ENCODE measurements at places on chromosomes 2 and 18.

DNA sequence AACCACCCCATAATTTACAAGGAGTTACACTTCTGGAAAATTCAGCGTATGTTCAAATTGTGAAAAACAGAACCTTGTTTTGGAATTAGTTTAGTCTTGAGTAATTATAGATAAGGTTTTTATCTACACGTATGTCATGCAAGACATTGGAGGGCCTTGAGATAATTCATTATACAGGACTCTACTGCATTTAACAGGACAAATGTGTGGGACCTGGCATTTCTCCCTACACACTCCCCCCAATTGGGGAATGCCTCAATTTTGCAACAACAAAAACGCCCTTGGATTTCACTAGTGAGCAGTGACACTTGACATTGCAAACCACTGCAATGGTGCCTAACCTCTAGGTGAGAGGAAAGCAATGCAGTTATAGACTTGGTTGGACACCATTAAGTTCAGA, 11.4 kb downstream of the SLC1A4 start:
- H3K36me3 ChIP-seq = no peaks in the 10 kb centered on the region
- no peak overlapping the region for H3K27ac ChIP-seq
- DNase-seq = no peak
- H3K4me3 ChIP-seq = no peak overlapping the region
- H3K4me1 ChIP-seq = no peaks in the 10 kb centered on the region

DNA sequence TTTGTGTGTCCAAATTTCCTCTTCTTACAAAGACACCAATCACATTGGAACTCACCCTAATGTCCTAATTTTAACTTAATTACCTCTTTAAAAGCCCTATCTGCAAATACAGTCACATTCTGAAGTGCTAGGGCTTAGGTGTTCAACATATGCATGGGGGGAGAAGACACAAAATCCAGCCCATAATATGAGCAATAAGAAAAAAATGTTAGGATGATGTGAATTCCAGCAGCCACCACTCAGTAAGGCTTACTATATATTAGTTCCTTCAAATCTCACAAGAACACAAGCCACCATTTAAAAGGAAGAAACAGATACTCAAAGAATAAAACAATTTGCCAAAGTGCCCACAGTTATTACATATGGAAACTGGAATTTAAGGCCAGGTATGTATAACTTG, 285.7 kb downstream of the EPHA4 start:
- H3K27ac ChIP-seq = no peak overlapping the region
- no peak overlapping the region for H3K4me3 ChIP-seq
- no peaks in the 10 kb centered on the region for H3K36me3 ChIP-seq
- H3K4me1 ChIP-seq = no peaks in the 10 kb centered on the region
- DNase-seq = no peak

DNA sequence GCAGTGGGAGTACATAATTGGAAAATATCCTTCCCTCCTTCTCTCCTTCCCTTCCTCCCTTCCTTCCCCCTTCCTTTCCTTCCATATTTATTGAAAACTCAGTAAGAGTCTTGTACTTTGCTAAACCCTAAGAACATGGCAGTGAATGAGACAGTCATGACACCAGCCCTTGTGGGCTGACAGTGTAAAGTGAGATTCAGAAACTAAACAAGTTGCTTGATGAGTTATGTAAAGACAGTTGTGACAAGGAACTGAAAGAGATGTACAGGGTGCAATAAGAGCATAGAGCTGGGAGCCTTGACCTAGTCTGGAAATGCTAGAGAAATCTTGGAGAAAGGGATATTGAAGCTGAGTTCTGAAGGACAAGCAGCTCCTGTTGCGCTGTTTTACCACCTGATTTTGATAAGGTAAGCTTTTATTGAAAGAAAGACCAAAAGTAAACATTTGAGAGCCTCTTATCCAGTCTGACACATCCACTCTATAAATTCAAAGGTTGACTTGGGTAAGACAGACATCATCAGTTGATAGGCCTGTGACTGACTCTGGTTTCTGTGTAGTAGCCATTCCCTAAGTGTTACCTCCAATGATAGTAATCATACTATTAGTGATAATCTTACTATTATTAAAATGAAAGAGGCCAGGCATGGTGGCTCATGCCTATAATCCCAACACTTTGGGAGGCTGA, 66.5 kb upstream of the SKOR2 start:
- no peaks in the 10 kb centered on the region for H3K36me3 ChIP-seq
- no peak overlapping the region for H3K27ac ChIP-seq
- no peak for DNase-seq
- no peaks in the 10 kb centered on the region for H3K27me3 ChIP-seq

DNA sequence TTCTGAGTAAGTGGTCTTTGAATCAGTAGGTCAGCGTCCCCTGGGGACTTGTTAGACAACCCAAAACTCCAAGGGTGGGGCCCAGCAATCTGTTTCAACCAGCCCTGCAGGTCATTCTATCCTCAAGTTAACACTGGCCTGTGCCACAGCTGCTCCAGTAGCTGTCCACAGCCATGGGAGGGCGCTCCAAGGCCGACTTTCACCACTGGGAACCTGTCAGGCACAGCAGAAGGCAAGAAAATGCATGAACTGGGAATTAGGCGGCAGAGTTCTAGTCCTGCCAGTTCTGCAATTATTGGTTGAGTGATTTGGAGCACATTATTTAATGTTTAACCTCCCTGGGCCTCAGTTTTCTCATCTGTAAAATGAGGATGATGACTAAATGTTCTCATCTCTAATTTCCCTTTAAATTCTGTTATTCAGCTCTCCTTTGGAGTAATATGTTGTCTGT, 17.4 kb upstream of the MRPL33 start:
- peaks cover 3% of the 10 kb centered on the region for H3K27me3 ChIP-seq
- DNase-seq = peak; percentile 53

DNA sequence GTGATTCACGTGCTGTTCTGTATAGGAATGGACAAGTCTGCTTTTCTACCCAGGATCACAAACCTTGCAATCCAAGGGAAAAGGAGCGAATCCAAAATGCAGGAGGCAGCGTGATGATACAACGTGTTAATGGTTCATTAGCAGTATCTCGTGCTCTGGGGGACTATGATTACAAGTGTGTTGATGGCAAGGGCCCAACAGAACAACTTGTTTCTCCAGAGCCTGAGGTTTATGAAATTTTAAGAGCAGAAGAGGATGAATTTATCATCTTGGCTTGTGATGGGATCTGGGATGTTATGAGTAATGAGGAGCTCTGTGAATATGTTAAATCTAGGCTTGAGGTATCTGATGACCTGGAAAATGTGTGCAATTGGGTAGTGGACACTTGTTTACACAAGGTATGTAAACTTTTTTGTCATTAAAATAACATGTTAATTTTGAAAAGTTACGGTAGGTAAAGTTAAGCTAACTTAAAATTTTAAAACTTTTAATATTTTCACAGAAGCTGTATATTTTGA, 33.0 kb downstream of the PPM1B start:
- no peak overlapping the region for H3K27ac ChIP-seq
- peaks cover 4% of the 10 kb centered on the region for H3K4me1 ChIP-seq
- H3K36me3 ChIP-seq = peaks cover 11% of the 10 kb centered on the region
- DNase-seq = no peak
- H3K4me3 ChIP-seq = no peak overlapping the region
- no peaks in the 10 kb centered on the region for H3K27me3 ChIP-seq

DNA sequence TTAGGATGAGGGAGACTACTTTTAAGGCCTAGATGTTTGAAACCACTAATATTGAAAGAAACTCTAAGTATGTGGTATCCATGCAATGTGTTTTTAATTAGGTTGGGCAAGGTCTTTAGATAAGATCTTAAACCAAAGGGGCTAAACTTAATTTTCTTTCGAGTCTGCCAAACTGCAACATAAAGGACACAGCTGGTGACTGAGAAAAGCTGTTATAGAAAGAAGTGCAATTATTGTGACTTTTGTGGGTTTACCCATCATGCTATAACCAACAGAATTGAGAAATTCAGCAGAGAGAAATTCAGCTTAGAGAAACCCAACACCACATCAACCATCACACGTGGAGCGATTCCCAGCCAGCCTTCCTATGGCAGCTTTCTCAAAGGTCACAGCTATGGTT, 119.5 kb upstream of the LMAN1 start:
- H3K27ac ChIP-seq = no peak overlapping the region
- H3K4me3 ChIP-seq = no peak overlapping the region
- H3K4me1 ChIP-seq = no peaks in the 10 kb centered on the region
- no peak for DNase-seq
- no peaks in the 10 kb centered on the region for H3K36me3 ChIP-seq

GRCh38 chr18:23267447-23267776, 132.1 kb downstream of the CABLES1 start:
- H3K36me3 ChIP-seq = no peaks in the 10 kb centered on the region
- H3K4me3 ChIP-seq = no peak overlapping the region
- no peak for DNase-seq

DNA sequence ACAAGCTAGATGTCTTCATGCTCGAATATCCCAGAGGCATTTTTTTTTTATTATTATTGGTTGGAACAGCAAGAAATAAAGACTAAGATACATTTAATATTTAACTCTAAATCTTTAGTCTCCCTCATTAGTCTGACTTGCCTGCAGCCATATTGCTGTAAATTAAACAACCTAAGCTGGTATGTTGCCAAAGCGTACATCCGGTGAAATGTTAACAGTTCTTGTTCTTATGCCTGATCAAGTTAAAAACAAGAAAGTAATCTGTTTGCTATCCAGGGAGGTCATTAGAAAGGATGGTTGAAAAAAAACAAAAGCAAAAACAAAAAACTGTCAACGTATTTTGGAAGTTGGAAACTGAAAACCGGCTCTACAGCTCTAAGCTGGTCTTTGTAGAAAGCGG, 125.9 kb upstream of the NABP1 start:
- no peak for DNase-seq
- H3K27me3 ChIP-seq = no peaks in the 10 kb centered on the region
- no peaks in the 10 kb centered on the region for H3K36me3 ChIP-seq
- no peak overlapping the region for H3K27ac ChIP-seq
- H3K4me3 ChIP-seq = no peak overlapping the region

GRCh38 chr18:74282755-74283554, 8.8 kb downstream of the CYB5A start:
- H3K27me3 ChIP-seq = no peaks in the 10 kb centered on the region
- no peak overlapping the region for H3K4me3 ChIP-seq
- H3K4me1 ChIP-seq = no peaks in the 10 kb centered on the region
- no peak for DNase-seq
- H3K27ac ChIP-seq = no peak overlapping the region
- H3K36me3 ChIP-seq = no peaks in the 10 kb centered on the region

DNA sequence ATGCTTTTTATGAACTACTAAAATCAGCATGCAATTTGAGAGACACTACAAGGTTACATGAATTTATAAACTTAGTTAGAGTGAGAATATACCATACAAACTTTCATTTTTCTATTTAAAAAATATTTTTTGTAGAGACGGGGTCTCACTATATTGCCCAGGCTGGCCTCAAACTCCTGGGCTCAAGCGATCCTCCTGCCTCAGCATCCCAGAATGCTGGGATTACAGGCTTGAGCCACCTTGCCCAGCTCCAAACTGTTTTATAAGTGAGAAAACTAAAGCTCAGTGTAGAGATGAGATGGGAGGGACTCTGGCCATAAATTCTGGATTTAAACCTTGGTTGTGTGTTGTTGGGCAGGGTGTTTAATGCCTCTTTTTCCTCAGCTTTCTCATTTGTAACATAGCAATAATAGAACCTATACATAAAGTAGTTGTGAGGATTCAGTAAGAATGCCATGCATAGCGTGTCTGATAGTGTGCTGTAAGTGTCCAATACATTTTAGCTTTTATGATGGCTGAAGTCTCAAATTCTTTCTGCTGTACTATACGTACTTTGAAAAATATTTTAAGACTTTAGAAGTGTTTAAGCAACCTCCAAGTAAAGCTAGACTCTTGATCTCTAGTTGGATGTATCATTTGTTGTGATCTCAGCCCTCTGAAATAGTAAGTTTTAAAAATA, 9.7 kb downstream of the CAB39 start:
- H3K27me3 ChIP-seq = no peaks in the 10 kb centered on the region
- peaks cover 4% of the 10 kb centered on the region for H3K36me3 ChIP-seq
- peak overlapping the region; percentile 54 for H3K27ac ChIP-seq
- H3K4me3 ChIP-seq = no peak overlapping the region
- no peak for DNase-seq
- peaks cover 66% of the 10 kb centered on the region for H3K4me1 ChIP-seq

DNA sequence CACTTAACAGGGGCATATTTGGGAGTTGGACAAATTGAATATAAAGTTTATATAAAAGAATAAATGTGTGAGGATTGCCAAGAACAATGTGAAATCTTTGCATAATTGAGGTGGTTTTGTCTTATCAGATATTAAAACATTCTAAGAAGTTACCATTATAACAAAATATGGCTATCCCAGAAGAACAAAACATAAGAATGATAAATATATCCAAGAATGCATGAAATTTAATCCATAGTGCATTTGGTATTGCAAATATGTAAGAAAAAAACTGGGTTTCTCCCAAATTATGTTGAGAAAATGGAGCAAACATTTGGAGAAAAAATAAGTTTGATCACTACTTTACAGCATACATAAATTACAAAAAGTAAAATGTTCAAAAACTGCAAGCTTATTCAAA, 562.4 kb downstream of the RNF144A start:
- no peak for DNase-seq
- no peak overlapping the region for H3K4me3 ChIP-seq
- H3K27me3 ChIP-seq = no peaks in the 10 kb centered on the region
- no peaks in the 10 kb centered on the region for H3K36me3 ChIP-seq
- no peaks in the 10 kb centered on the region for H3K4me1 ChIP-seq
- no peak overlapping the region for H3K27ac ChIP-seq

GRCh38 chr2:115165529-115166109, 723.2 kb downstream of the DPP10 start:
- H3K4me1 ChIP-seq = no peaks in the 10 kb centered on the region
- no peak overlapping the region for H3K4me3 ChIP-seq
- no peaks in the 10 kb centered on the region for H3K36me3 ChIP-seq

GRCh38 chr18:58194028-58194427, 150.0 kb downstream of the NEDD4L start:
- no peaks in the 10 kb centered on the region for H3K27me3 ChIP-seq
- no peak overlapping the region for H3K4me3 ChIP-seq
- H3K4me1 ChIP-seq = no peaks in the 10 kb centered on the region
- H3K27ac ChIP-seq = no peak overlapping the region

GRCh38 chr18:9722691-9723090, 14.6 kb downstream of the RAB31 start:
- no peak for DNase-seq
- H3K4me3 ChIP-seq = no peak overlapping the region
- no peak overlapping the region for H3K27ac ChIP-seq

GRCh38 chr2:234816056-234816455, 135.8 kb upstream of the SH3BP4 start:
- no peak overlapping the region for H3K4me3 ChIP-seq
- H3K36me3 ChIP-seq = no peaks in the 10 kb centered on the region
- H3K27ac ChIP-seq = no peak overlapping the region
- no peaks in the 10 kb centered on the region for H3K4me1 ChIP-seq
- no peaks in the 10 kb centered on the region for H3K27me3 ChIP-seq

DNA sequence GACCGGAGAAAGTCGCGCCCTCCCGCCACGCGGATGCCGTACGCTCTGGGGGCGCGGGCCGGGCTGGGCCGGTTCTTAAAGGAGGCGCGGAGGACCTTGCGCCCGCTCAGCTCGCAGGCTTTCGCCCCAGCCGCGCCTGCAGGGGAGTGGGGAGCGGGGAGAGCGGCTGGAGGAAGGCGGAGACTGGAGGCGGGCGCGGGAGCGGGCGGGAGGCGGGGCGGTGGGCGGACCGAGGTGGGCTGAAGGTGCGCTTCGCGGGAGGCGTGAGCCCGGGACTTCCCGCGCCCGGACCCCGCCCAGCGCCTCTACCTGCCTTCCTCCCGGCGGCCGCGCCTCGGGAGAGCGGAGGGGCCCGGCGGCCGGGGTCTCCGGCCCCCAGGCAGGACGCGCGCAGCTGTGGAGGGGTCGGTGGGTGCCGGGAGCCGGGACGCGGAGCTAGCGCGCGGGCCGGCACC, at the start of gene ADRA2B:
TSS of gene ADRA2B (minus strand) at position 148 of the 455 bp plus-strand sequence. CDS start 422 bp downstream, outside the sequence.
- peak within 1 kb of the TSS; percentile 44 for H3K4me3 ChIP-seq
- H3K27me3 ChIP-seq = peaks cover 7% of the 10 kb centered on the region
- H3K36me3 ChIP-seq = no peaks in the 10 kb centered on the region
- peak within 1 kb of the TSS; percentile 28 for H3K27ac ChIP-seq
- H3K4me1 ChIP-seq = peaks cover 10% of the 10 kb centered on the region
- peak; percentile 69 for DNase-seq

Data from effector memory CD4-positive, alpha-beta T cell (primary cell).